MCF 10A (cell line): ENCODE measurements at places on chromosomes 2 and 18.

DNA sequence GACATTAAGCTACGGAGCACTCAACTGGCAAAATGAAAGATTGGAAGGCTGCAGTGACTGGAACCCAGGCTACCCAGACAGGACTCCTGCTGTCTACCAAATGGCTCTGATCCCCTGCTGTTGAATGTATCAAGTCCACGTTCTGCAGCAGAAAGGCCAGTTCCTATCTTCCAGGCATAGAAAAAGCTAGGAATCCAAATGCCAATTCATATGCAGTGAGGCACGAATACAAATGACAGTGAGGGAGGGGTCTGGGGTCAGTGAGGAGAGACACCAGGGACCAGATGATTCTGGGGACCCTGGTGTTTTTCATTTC is 5.3 kb downstream of the NRP2 start:
- no peak for DNase-seq

GRCh38 chr2:141508806-141509595 is 621.8 kb downstream of the LRP1B start:
- no peak for DNase-seq

DNA sequence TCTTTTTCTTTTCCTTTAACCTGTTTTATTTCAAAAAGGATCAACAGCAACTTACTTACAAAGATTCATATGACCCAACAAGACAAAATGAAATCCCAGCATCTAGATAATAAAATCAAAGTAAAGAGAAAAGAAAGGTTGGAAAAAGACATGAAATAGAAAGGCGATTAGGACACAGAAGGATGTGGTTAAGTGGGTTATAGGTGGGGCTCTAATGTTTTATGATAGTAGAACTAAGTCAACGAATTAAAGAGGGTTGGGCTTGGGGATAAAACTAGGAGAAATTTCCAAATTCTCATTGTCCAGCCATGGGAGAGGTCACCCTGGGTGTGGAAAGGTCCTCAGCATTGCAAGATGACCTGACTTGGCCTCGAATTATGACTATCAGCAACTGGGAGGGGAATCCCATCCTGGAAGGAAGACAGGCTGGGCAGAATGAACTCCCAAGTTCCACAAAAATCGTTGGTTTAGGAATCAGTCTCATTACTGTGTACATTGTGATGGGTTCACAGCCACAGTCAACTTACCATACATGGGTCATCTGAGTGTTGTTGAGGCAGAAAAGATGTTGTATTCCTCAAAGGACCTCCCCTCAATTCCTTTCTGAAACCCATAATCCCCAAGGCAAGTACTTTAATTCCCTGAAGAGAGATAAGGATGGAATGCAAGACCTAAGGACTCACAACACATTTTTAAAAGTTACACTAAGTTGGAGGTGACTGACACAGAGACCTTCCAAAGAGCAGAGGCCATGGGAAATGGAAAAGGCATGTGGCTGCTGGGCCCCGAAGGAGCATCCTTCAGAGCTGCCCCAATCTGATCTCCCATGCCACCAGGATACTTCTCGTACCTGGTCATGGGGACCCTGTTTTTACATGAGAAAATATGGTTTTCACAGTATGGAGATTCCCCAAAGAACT is 167.6 kb downstream of the UXS1 start:
- no peak for DNase-seq

DNA sequence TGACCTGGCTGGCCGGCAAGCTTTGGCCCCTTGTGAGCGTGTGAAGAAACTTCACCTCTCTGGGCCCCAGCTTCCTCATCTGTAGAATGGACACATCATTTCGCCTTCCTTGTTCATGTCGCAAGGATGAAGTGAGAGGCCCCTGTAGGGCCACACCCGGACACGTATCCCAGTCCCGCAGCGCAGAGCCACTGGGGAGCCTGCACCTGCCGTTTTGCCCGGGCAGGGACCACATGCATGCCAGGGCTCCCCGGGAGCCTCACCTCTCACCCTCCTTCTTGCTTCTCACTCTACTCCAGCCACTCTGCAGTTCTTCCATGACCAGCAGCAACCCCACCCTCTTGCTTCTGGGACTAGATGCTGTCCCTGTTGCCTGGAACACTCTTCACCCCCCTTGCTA is 77.5 kb downstream of the FAM168B start:
- no peak for DNase-seq
